ENCODE measurements at places on chromosomes 4 and X.
A peak's percentile ranks its signal among the peaks of the same experiment; 100 is the strongest.

GRCh38 chr4:153520801-153521329, 54.7 kb downstream of the TMEM131L start:
- DNase-seq, result no peak

DNA sequence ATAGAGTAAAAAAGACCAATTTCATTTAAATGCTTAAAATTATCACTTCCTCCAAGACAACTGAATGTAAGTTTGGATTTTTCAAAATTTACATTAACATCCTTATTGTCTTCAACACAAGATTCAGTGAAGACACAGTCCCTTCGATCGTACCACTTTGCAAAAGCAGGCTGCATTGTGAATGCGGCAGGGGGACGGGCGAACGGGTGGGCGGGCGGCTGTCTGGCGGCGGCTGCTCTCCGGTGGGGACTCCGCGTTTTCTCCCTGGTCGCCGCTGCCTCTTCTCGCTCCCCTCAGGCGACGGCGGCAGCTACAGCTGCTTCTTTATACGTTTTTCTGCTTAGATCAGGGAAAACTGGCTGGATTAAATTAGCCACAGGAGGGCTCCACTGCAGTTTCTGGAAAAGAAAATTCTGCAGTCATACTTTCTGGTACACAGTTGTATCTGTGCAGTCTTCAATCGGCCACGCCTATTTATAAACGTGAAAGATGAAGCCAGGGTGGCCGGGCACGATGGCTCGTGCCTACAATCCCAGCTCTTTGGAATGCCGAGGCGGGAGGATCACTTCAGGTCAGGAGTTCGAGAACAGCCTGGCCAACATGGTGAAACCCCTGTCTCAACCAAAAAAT, 33.9 kb upstream of the HPF1 start:
- DNase-seq, result peak; percentile 33

DNA sequence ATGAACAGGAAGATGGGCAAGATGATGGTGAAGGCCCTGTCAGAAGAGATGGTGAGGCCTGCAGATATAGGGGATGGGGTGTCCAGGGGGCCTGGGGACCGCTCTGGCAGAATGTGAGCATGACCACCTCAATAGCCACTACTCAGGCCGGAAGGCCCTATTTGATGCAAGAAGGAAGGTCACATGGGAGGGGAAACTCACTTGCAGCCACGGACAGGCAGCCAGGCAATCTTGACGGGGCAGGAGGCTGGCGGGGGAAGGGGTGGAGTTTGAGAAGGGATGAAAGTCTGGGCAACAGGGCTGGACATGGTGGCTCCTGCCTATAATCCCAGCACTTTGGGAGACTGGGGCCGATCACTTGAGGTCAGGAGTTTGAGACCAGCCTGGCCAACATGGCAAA, 8.8 kb downstream of the SASH3 start:
- no peak for DNase-seq

DNA sequence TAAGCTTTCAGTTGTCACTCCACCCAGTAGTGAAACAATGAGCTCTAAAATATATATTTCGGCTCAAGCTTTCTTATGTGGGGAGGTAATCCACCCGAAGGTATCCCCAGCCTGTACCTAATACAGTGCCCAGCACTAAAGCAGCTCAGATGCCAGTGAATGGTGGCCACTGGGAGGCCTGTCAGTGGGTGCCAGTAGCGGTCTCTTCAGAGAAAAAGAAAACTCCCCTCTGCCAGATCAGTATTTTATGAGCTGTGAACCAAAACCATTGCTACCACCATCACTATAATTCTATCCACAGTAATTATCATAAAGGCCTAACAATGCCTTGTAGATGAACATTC, 835 bp upstream of the NFKB1 start:
- DNase-seq, result no peak

DNA sequence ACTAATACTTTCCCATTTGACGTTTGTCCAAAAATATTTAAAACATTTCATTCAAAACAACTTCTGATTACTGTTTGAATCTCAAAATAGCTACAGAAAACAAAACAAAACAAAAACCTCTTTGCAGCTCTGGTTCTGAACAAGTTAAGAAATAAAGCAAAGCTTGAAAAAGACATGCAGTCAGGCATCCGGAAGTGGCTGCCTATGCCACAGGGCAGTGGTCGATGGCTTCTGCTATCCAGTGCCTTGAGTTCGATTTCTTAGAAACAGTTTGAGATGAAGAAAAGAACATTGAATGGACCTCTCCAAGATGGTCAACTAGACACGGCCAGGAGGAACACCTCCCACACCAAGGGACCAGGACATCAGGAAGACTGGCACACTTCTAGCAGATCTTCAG, 125.3 kb downstream of the SCFD2 start:
- DNase-seq, result no peak
